Pericardium fibroblast (primary cell): ENCODE measurements at places on chromosomes 16 and 17. TPM values are rescaled to one million over a fixed set of nuclear protein-coding genes. Genes with fewer than 3 reads are reported as not detected.

The KRTAP4-3 gene
- total RNA-seq = not detected in 2 replicates

The CCL16 gene
- total RNA-seq = not detected in 2 replicates

The CDRT15L2 gene
- total RNA-seq = not detected in 2 replicates

The GP2 gene
- not detected in 2 replicates for total RNA-seq

The ASGR2 gene
- not detected in 2 replicates for total RNA-seq

The RRAD gene
- 0.58 and 1.1 TPM in 2 replicates for total RNA-seq

The CMTM2 gene
- not detected in 2 replicates for total RNA-seq

The CPHXL2 gene
- not detected in 2 replicates for total RNA-seq

The VAT1L gene
- total RNA-seq = 1.3 and 2.0 TPM in 2 replicates

The FOXJ1 gene
- total RNA-seq = not detected in 2 replicates

The APOH gene
- not detected in 2 replicates for total RNA-seq

The RASL10B gene
- 9.6 and 11.9 TPM in 2 replicates for total RNA-seq

The ITGAL gene
- not detected in 2 replicates for total RNA-seq

The EFNB3 gene
- 3.3 and 4.9 TPM in 2 replicates for total RNA-seq

The PRSS21 gene
- 3.8 TPM in 1 of 2 replicates, not detected in the other for total RNA-seq

The RECQL5 gene
- total RNA-seq = 7.5 and 9.6 TPM in 2 replicates

The WNT9B gene
- total RNA-seq = not detected in 2 replicates

The PTX4 gene
- total RNA-seq = 1.9 TPM in 1 of 2 replicates, not detected in the other

The KRTAP2-2 gene
- total RNA-seq = not detected in 2 replicates

The NLRC3 gene
- not detected in 2 replicates for total RNA-seq

The SBK1 gene
- total RNA-seq = not detected in 2 replicates

The BEAN1 gene
- total RNA-seq = 0.51 and 8.5 TPM in 2 replicates

The RNF43 gene
- not detected in 2 replicates for total RNA-seq

The CCL22 gene
- not detected in 2 replicates for total RNA-seq

The IGSF6 gene
- not detected in 2 replicates for total RNA-seq

The CD300A gene
- total RNA-seq = not detected in 2 replicates

The CX3CL1 gene
- 0.09 and 0.12 TPM in 2 replicates for total RNA-seq
